Hepatic stellate cell (primary cell): ENCODE measurements at places on chromosomes 6 and 20.

GRCh38 chr20:48003021-48003420 is 217.7 kb upstream of the SULF2 start:
- DNase-seq: no peak

- DNase-seq: no peak
These were observed 25.2 kb downstream of the GPX6 start for GRCh38 chr6:28490205-28490890.

DNA sequence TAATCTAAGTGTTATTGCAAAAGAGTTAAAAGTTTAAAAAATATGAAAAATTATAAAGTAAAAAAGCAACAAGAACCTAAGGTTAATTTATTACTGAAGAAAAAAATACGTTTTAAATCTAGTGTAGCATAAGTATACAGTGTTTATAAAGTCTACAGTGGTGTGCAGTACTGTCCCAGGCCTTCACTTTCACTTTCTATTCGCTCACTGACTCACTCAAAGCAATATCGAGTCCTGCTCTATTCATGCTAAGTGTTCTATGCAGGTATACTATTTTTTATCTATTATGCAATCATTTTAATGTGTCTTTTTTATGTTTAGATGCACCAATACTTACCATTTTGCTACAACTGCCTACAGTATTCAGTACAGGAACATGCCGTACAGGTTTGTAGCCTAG is 113.0 kb downstream of the MANEA start:
- DNase-seq: no peak

DNA sequence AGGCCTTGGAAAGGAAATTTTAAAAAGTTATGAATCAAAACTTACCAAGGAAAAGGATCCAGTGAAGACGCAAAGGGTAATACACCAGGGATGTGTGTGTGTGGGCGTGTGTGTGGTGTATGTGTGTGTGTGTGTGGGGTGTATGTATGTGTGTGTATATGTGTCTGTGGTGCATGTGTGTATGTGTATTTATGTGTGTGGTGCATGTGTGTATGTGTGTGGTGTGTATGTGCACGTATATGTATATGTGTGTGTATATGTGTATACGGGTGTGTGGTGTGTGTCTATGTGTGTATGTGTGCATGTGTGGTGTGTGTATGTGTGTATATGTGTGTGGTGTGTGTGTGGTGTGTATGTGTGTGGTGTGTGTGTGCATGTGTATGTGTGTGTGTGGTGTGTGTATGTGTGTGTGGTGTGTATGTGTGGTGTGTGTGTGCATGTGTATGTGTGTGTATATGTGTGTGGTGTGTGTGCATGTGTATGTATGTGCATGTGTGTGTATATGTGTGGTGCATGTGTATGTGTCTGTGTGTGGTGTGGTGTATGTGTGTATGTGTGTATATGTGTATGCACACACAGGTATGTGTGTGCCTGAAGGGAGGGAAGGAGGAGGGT is 176.1 kb upstream of the SUPT3H start:
- DNase-seq: no peak

- no peak for DNase-seq
These were observed 58.2 kb downstream of the TNFAIP3 start for GRCh38 chr6:137925141-137925698.

DNA sequence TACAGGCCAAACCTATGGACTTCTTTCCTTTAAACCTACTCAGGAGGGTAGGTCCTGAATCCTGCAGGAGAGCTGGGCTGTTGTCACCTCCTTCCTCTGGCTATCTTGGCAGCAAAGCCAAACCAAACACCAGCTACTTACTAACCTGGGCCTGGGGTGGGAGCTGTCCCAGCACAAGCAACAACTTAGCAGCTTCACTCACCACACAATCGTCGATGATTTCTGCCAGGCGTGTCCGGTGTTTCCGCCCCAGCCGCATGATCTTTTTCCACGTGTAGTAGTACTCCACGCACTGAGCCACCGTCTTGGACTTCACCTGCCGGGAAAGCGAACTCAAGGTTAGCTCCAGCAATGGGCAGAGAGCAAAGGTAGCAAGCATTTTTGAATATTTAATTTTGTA is 25.4 kb upstream of the MRPS10 start:
- DNase-seq: no peak

DNA sequence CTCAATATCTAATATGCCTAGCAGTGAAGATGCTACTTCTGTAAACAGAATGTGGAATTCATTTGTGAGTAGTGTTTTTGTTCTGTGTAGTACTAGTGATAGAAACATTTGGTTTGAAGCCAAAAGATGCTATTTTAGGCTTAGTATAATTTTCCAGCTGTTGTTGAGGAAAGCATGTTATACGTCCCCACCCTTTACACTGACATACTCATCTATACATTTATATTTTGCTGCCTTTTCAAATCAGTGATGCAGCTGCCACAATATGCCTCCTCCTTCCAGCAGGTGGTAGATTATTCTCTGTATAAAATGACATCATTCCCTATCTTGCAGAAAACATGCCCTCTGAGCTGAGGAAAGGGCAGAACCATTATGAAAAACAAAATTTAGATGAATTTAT is 1217.6 kb upstream of the GJE1 start:
- no peak for DNase-seq

- no peak for DNase-seq
These were observed 26.4 kb upstream of the FAM83C start for GRCh38 chr20:35318502-35319157.

GRCh38 chr20:58352468-58352867 is 36.6 kb upstream of the VAPB start:
- DNase-seq: no peak

DNA sequence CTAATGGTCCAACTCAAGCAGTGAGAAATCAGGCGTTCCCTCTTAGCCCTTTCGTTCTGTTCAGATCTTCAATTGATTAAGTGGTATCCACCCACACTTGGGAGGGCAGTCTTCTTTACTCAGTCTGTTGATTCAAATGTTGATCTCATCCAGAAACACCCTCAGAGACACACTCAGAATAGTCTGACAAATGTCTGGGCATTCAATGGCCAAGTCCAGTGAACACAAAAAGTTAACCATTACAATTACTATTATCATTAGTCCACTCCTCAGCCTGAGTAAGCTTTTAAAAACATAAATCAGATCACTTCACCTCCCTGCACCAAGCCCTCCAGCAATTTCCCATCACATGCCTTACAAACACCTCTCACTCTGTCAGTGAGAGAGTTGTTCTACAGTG is 423.2 kb downstream of the RFPL4B start:
- no peak for DNase-seq

GRCh38 chr6:149014631-149015534 is 268.1 kb downstream of the UST start:
- DNase-seq: no peak

DNA sequence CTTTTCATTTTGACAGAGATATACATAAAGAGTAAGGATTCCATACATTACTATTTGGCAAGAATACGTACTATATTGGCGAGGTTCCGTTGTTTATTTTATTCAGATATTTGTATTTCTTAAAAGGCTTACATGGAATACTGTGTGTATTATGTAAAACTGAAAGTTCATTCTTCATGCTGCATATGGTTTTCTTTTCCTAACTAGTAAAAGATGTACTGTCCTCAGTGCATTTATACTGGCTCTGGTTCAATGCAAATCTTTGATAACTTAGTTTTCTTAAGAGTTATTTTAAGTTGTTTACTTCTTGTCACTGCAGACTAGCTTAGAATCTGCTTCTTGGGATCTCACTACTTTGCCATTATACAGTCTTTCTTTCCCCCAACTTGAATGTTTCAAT is 42.0 kb downstream of the ADGRB3 start:
- DNase-seq: no peak

- DNase-seq: no peak
These were observed 2.3 kb downstream of the NRSN2 start for GRCh38 chr20:348972-349841.

DNA sequence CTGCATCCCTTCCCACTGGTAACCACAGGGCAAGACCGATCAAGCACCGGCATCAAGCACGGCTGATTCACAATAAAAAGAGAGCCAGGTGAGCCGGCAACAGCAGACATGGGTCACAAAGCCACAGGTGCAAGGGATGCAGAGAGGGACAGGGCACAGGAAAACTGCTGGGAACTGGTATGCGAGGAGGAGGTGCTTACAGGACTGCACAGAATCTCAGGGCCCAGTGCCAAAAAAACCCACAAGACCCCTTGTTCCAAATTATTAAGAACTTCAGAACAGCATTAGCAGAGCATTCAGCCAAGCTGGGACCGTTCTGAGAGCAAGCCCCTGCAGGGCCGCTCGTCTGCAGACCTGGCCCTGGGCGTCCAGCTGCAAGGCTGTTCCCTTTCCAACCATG is 35.4 kb downstream of the BFSP1 start:
- DNase-seq: no peak

GRCh38 chr6:96794980-96795379 is 42.3 kb downstream of the GPR63 start:
- no peak for DNase-seq

GRCh38 chr20:48898896-48899530 is 22.5 kb upstream of the ARFGEF2 start:
- DNase-seq: no peak

DNA sequence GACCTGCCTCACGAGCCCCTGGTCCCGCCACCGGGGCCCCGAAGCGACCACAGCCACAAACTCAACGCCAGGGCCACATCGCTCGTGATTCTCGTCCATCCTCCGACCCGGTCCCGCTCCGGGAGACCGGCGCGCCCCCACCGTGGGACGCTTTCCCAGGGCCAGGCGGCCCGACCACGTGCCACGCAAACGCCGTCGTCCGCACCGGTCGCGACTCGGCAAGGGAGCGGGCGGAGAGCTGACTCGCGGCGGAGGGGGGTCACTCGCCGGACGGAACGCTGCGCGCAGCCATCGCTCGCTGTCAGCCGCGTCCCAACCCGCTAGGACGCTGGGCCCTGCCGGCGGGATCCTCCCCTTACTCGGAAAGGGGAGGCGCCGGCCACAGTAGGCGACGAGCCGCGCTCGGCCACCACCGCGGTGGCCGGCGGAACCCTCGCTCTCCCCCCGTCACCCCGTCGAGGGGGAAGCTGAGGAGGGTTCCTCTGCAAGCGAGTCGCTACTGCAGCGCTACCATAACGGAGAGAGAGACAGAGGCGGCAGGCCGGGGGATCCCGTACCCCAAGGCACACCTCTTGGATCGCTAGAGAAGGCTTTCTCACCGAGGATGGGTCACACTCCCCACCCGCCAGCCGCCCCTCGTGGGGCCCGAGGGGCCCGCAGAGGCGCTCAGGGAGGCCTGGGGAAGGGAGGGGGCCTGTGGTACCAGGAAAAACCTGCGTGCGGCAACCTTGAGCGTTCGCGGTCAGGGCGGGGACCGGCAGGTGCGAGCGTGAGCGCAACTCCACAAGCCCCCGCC is 511.8 kb upstream of the ZNF337 start:
- DNase-seq: peak; percentile 31

DNA sequence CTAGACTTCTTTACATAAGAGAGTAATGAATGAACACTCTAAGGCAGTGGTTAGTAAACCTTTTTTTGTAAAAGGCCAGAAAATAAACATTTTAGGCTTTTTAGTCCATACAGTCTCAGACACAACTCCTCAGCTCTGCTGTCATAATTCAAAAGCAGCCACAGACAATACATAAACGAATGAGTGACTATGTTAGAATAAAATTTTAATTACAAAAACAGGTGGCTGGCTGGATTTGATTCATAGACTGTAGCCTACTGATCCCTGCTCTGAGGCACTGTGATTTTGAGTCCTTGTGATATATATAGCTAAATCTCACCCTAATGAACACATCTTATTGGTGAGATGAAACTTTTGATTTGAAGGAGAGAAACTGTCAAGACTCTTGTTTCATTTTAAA is 155.1 kb downstream of the AIG1 start:
- DNase-seq: no peak

GRCh38 chr6:42689371-42689770 is 33.0 kb downstream of the PRPH2 start:
- no peak for DNase-seq

DNA sequence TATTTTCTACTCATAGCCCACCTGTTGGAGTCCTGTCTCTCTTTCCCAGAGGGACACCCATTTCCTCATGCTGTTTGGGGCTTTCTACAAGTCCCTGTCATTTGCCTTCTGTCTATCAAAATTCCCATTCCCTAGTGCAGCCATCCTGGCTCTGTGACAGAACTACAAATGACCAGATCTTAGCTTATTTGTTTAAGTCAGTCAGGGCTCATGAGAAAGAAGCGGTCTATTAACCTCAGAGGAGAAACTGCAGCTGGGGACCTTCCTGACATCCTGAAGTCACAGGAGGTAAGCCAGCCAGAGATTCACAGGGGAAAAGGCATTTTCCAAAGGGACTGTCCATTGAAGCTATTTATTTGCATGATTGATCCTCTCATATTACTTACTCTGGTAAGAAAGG is 1.7 kb upstream of the COL9A1 start:
- DNase-seq: no peak

DNA sequence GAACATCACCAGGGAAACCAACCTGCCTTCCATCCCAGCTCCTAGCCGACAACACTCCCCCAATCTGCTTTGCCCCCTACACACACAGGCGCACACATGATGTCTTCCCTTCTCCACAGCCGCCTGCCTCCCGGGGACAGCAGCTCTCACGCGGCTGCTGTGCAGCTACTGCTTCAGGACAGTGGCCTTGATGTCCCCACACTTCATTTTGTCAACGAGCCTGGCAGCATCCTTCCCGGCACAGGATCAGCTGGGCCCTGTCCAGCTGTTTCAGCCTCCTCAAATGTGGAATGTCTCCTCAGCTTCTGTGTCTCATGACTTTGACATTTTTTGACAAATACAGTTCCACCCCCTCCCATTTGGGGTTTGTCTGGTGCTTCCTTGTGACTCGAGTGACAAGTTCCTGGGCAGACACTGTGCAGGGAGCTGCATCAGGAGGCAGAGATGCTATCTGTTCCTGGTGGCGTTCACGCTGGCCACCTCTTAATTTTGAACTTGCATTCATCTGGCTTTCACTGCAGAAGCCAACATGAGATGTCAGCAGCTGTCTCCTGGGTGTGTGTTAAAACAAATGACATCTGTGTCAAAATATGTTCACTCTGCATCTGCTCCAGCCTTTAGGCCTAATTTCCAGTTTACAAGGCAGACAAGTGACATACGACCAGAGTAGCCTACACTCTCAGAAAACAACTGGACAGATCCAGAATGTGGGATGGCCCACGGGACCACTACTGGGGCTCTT is 57.2 kb downstream of the GINS1 start:
- DNase-seq: no peak

DNA sequence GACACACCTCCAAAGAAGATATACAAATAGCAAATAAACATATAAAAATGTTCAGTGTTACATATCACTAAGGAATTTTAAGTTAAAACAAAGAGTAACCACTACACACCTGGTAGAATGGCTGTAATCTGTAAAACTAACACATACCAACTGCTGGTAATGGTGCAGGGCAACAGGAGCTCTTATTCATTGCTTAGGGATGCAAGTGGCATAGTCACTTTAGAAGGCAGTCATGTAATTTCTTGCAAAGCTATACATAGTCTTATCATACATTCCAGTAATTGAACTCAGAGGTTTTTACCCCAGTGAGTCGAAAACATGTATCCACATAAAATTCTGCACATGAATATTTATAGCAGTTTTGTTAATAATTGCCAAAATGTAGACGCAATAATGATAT is 906.8 kb upstream of the CITED2 start:
- DNase-seq: no peak
